Cortex of kidney (tissue), 1 donor: ENCODE measurements at places on chromosomes 6 and 20.

- no peak for DNase-seq
Observed at GRCh38 chr20:35288325-35289060, 3.7 kb downstream of the FAM83C start.

- DNase-seq, result no peak
Observed at GRCh38 chr6:98566126-98566525, 268.2 kb upstream of the POU3F2 start.

- DNase-seq, result no peak
Observed at GRCh38 chr6:79231101-79231500, 3.4 kb downstream of the HMGN3 start.

DNA sequence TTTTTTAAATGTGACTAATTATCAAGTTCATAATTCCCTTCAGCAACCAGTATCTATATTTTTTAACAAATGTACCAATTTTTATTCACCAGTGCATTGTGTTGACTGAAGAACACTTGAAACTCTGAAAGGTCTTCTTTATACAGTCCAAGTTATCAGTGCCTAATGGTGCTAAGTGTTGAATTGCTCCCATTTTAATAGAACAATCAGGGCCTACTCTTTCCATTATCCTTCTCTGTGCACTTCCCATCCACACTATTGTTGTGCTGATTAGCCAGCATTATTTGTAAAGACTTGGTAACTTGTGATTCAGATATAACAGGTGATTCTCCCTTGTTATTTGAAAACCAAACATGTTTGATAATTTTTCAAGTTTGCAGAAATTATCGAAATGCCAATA lies 1209.7 kb upstream of the MAP3K7 start:
- DNase-seq, result no peak
